ENCODE measurements at places on chromosomes 16 and 17.

- DNase-seq, result no peak
Measured at GRCh38 chr17:3985846-3986245, 21.6 kb upstream of the ATP2A3 start.

DNA sequence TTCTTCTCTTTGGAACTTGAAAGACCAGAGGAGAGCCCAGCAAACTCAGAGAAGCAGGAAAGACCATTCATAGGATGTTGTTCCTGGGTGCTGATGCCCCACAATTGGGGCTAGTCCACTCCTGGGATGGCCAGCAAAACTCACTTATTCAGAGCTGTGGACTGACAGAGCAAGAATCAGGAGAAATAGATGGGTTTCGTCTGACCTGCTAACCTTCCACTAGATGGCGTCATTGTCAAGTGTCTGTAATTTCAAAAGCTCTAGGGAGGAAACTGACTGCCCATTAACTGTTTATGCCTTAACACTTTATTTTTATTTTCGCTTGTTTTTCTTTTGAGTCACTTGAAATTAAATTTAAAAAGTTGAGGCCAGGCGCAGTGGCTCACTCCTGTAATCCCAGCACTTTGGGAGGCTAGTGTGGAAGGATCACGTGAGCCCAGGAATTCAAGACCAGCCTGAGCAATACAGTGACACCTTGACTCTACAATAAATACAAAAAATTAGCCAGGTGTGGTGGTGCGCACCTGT, 28.7 kb upstream of the MILR1 start:
- no peak for DNase-seq

- no peak for DNase-seq
Measured at GRCh38 chr17:52383493-52384100, 225.1 kb upstream of the CA10 start.

DNA sequence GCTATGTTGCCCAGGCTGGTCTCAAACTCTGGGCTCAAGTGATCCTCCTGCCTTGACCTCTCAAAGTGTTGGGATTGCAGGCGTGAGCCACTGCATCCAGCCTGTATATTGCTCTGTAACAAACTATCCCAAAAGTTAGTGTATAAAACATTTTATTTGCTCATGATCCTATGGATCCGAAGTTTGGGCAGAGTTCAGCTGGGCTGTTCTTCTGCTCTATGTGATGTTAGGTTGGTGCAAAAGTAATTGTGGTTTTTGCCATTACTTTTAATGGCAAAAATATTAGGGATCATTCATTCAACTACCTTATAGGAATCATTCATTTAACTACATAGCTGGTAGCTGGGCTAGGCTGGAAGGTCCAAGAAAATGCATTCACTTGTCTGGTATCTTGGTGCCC, 12.8 kb upstream of the WFIKKN2 start:
- no peak for DNase-seq

GRCh38 chr17:78493450-78493849, 83.7 kb downstream of the DNAH17 start:
- no peak for DNase-seq

DNA sequence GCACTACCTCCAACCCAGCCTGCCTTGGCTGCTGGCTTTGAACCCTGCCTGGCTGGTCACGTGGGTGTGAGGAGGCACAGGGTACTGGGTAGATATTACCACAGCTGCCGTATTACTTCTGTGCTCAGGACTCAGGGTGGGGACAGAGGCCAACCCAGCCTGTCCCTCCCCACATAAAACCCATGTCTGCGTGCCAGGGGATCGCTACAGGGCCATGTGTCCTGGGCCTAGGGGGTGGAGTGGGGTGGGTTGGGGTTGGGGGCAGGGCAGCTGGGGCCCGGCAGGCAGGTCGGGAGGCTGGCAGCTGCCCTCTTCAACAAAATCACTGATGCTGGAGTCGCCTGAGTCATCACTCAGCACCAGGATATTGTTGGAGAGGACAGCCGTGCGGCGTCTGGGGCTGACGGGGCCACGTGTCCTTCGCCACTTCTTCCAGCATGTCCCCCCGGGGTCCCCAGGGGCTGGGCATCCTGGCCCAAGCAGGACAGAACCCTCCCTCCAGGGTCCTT, 39.7 kb upstream of the PVALEF start:
- no peak for DNase-seq

GRCh38 chr16:58280846-58281301, 14.0 kb downstream of the PRSS54 start:
- no peak for DNase-seq

GRCh38 chr16:49544828-49545227, 171.2 kb downstream of the C16orf78 start:
- DNase-seq, result no peak

GRCh38 chr16:23318639-23319038, 16.5 kb downstream of the SCNN1B start:
- DNase-seq, result no peak

DNA sequence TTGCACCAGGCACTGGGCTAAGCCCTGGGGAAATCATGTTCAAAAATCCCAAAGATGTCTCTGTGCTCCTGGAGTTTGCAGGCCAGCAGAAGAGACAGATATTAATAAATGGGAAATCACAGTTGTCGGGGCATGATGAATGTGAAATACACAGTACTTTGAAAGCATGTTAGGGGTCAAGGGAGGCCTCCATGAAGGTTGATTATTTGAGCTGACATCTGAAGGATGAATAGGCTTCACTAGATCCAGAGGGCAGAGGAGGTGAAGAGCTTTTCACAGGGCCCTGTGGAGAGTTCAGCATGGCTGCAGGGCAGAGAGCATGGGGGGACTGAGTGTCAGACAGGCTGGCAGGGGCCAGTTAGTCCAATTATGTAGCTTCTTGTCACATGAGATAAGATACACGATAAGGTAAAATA, 2.6 kb downstream of the ANKRD40CL start:
- no peak for DNase-seq

All from stimulated activated CD8-positive, alpha-beta memory T cell treated with anti-CD3 and anti-CD28 coated beads, Interleukin-15, amount 100 ng/mL, for 4 hours (primary cell).